ENCODE measurements at places on chromosomes 2 and 18. TPM values are rescaled to one million over a fixed set of nuclear protein-coding genes. Genes with fewer than 3 reads are reported as not detected.

DNA sequence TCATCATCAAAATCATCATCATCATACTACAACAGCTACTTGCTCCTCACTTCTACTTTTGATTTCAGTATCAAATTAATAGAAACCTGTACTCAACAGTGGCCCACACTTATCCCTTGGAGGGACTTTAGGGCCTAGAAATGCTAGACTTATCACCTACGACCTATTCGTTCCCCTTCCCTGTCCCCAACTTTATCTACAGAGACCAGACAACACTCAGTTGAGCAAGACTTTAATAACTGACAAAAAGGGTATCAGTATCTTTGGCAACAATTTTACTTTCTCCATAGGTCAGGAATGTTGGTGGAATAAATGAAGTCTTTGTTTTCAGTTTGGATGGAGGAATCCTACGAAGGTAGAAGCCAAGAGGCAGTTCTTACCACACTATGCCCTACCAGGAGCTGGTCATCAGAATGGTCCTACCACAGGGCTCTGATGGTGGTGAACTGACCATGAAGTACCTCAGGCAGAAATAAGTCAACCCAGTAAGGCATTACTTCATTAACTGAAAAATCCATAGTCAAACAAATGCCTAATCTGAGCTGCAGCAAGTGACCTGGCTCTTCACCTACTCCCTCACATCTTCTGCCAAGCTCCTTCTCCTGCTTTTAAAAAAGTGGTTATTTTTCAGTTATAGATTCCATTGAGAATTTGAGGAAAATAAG is 26.6 kb downstream of the MBD2 start:
- no peak for DNase-seq

NGEF gene
- polyA plus RNA-seq: 3.5 TPM

RAX gene
- polyA plus RNA-seq: not detected

DNA sequence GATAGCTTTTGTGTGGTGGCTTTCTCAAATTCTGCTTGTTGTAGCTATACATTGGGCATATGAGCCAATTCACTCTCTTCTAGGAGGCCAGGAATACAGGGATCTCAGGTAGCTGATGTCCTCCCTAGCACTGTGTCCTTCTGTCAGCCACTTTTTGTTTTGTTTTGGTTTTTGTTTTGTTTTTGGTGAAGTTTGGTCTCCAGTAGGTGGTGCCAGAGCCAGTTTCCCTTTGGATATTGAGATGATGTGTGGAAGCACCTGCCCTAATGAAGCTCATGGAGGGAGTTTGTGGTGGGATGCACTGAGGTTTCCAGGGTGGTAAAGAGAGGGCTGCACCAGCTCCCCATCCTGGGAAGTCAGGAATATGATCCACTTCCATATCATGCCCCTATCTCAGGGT is 100.5 kb upstream of the VWC2L start:
- DNase-seq: no peak

ANKRD62 gene
- polyA plus RNA-seq: 0.08 TPM

GRCh38 chr2:149064856-149065630 is 26.5 kb downstream of the LYPD6B start:
- no peak for DNase-seq

- DNase-seq: no peak
Measured at GRCh38 chr2:240959214-240959940, 39.0 kb upstream of the SNED1 start.

DNA sequence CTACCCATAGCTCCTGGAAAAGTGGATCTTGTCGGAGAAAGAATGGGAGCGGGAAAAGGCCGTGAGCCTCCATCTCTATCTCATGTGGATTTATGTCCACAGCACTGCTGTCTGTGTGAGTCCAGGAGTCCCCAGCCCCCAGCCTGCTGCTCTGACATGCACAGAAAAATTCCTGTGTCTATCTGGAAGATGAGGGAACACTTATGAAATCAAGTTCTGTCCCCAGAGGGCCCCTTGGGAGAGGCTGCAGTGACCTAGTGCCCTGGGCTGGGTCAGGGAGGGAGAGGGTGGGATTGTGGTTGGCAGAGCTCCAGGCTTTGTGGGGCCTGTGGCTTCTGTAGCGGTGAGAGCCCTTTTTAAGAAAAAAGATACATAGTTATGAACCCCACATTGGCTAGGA is 37.6 kb downstream of the HJURP start:
- DNase-seq: no peak

Measured in left renal cortex interstitium (tissue), 4 donors.